ENCODE measurements at places on chromosomes 12 and 14.
A peak's percentile ranks its signal among the peaks of the same experiment; 100 is the strongest.

- DNase-seq = no peak
These were observed 115.4 kb upstream of the PRICKLE1 start for GRCh38 chr12:42704810-42705401.

- DNase-seq = no peak
These were observed 5.2 kb downstream of the LPCAT3 start for GRCh38 chr12:7013101-7013500.

DNA sequence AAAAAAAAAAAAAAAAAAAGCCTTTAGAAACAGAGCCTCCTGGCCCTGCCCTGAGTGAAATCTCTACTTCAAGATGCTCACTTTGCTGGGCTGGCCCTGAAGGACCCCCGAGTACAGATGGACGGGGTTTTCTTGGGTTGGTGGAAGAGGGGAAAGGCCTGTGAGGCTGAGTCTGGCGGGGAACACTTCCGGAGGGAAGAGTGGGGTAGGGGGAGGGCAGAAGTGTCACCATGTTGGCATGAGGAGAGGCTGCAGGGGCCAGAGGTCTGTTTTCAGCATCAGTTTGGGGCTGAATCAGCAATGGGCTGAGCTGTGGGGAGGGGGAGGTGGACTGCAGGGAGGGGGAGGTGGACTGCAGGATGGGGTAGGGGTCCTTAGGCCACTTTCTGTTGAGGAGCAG lies 15.3 kb downstream of the RFLNA start:
- no peak for DNase-seq

GRCh38 chr14:74594029-74594428 lies 18.0 kb downstream of the LTBP2 start:
- no peak for DNase-seq

GRCh38 chr12:55060470-55060869 lies 40.7 kb downstream of the NEUROD4 start:
- DNase-seq = no peak

- no peak for DNase-seq
These were observed 36.3 kb downstream of the PPP2R3C start for GRCh38 chr14:35085441-35085840.

- DNase-seq = no peak
These were observed 51.2 kb upstream of the AEBP2 start for GRCh38 chr12:19388131-19388549.

DNA sequence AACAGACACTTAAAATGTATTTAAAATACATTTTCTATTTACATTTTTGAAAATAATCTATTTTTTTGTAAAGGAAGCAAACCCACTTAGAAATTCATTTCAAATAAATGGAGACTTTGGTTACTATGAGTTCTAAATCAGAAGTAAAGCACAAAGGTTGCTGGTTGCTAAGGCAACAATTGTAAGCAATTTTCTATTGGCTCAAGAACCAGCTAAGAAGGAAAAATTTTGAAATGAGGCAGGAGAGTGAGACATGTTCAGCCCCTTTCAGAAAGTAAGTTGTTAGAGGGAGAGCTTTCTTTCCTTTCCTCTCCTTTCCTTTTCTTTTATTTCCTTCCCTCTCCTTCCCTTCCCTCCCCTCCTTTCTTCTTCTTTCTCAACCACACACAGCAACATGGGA lies 80.7 kb downstream of the PRMT8 start:
- DNase-seq = no peak

GRCh38 chr14:37859177-37859576 lies 263.7 kb downstream of the TTC6 start:
- no peak for DNase-seq

GRCh38 chr14:20436363-20436755 lies 393 bp upstream of the KLHL33 start:
- DNase-seq = peak; percentile 44

GRCh38 chr12:69783365-69783764 lies 41.7 kb upstream of the MYRFL start:
- DNase-seq = no peak

DNA sequence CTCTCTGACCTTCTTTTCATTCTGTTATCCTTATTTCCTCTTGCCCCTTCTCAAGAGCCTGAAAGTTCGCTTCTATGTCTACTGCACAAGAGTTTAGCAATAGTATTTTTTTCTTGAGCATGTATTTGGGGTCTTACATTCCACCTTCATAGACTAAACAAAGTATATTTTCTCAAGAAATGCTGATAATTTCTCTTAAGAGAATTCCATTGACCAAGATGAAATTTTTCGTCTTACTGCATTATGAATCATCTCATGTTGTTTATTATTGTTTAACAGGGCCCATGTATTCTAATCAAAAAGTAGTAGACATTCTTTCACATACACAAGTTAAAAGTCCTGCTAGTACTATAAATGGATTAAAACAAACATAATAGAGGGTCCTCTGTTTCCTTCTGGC lies 219.3 kb downstream of the C12orf50 start:
- DNase-seq = no peak

DNA sequence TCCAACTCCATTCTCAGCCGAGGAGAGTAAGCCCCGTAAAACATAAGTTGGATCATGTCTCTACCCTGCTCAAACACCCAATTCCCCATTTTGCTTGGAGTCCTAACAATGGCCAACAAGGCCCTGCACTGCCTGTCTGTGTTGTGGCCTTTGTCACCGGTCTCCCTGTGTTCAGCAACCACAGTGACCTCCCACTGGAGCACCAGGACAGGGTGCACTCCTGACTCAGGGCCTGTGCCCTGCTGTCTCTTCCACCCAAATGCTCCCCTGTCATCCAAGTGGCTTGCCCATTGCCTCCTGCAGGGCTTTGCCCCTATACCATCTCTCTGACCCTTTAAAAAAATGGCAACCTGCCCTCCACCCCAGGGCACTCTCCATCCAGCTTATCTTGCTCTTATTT lies 4.4 kb upstream of the KRT85 start:
- no peak for DNase-seq

DNA sequence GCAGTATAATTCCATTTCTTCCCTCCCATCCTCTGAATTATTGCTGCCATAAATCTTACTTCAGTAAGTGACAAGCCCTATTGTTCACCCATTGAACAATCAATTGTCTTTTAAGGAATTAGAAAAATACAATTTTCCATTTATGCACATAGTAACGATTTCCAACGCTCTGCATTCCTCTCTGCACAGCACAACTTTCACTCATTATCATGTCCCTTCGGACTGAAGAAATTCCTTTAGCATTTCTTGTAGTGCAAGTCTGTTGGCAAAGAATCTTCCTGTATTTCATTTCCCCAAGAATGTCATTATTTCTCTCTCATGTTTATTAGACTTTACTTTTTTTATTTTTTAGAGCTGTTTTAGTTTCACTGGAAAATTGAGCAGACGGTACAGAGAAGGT lies 252.1 kb upstream of the RTL1 start:
- DNase-seq = no peak

DNA sequence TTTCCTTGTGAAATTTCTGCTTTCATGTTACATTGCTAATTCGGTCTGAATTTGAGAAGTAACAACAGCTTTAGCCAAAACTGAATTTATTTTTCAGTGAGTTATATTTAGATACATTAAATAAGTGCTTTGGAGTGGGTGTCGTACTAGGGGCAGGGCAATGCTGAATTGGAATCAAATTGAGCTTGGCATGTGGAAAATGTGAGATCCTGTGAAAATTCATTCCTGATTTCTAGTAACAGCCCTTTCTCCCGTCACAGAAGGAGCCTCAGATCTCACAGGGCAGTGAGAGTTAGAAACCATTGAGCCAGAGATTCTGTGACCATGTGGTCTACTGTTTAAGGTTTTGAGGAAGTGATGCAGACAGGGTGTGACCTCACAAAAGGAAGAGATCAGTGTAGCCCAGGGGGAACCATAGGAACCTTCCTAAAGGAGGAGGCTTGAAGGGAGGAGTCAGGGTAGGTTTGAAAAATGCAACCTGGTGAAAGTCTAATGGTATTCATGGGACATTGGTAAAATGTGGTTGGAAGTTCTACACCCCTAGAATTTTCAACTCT lies 1136.8 kb downstream of the AACS start:
- no peak for DNase-seq

- DNase-seq = no peak
These were observed 213.0 kb downstream of the TRHDE start for GRCh38 chr12:72485017-72485701.

GRCh38 chr12:11962860-11963259 lies 107.9 kb upstream of the BCL2L14 start:
- no peak for DNase-seq

DNA sequence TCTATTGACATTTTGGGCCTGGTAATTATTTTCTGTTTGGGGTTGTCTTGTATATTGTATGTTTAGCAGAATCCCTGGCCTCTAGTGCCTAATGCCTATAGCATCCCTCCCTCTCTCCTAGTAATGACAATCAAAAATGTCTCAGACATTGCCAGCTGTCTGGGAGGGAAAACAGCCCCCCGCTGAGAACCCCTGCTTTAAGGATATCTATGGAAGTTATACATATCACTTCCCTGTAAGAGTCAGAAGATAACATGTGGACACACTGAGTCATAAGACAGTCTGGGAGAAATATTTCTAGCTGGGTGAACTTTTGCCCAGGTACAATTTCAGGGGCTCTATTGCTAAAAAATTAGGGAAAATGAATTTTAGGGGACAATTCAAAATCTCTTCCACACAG lies 255.0 kb downstream of the PAWR start:
- DNase-seq = no peak

- no peak for DNase-seq
These were observed 281.1 kb downstream of the NRXN3 start for GRCh38 chr14:78451319-78451695.

DNA sequence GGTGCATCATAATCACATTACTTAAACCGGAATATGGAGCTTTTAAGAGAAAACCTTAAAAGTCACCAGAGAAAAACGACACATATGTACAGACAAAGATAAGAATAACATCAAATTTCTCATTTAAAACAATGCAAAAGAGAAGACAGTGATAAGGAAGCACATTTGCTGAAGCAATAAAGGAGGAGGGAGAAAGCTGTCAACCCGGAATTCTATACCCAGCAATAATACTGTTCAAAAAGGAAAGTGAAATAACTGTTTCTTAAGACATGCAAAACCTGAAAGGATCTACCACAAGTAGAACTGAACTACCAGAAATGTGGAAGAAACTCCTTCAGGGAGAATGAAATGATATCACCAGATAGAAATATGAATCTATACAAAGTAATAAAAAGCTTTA lies 15.4 kb downstream of the SLC6A13 start:
- no peak for DNase-seq

GRCh38 chr12:54526812-54527630 lies 22.4 kb upstream of the PDE1B start:
- DNase-seq = no peak

GRCh38 chr14:37594971-37595808 lies at the start of the genes FOXA1 and TTC6:
Gene FOXA1 (minus strand): TSS chr14:37595249. CDS start chr14:37594972, 277 bp downstream.
Gene TTC6 (plus strand): TSS chr14:37595629. CDS start chr14:37622065, 26,436 bp downstream.
- DNase-seq = no peak

DNA sequence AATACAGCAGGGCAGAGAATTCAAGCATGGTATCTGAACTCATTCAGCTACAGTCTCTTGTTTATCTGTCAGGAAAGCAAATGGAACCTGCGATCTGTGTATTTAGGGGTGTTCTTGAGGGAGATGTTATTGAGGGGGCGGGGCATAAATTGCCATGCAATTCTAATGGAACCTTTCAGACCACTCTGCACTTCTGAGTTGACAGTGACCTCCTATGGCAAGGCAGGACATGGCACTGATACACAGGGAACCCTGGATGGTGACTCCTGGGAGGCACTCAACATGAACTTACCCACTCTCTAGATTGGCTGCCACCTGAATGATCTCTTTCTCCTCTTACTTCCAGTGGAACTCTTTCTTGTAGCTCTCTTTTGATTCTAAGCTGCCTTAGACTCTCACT lies 787.3 kb downstream of the VRK1 start:
- no peak for DNase-seq

DNA sequence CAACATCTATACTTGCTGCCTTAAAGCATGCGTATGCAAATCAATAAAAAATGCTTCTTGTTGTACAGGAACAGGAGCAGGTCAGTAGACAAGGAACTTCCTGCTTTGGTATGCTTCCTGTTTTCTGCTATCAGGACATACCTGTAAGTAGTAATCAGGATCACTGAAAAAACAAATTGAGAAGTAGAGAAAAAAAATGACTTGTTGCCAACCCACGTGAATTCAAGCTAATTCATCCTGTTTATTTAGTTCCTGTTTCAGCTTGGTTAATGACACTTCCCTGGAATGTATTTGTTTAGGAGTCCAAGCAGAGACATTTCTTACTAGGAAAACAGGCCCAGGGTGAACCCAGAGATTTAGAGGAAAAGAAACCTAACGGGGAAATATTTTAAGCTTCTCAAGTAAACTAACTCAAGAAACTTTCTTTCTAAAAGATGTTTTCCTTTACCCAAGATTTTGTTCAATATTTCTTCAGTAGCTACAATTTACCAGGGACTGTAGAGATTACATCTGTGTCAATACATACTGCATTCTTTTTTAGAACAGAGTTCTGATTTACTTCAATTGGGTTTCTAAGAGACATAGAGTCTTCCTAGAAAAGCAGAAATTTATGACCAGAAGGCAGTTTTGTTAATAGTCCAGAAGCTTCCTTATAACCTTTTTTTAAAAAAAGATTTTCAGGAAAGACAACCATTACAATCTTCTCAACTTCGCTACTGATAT lies 124.2 kb downstream of the PAWR start:
- DNase-seq = no peak

DNA sequence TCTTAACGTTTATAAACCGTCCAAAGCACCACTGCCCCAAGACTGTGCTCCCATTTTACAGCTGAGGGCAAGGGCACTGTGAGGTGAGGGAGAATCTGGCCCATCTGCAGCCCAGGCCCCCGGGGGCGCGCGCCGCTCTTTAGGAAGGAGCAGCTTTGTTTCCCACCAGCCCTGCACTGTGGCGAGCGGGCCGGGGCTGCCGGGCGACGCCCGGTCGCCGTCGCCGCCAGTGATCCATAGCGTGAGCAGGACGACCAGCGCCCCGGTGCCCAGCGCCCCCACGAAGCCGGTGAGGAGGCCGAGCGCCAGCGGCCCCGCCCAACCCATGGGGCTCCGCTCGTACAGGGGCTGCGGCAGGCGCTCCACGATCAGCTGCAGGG lies 34.6 kb downstream of the FIGNL2 start:
- no peak for DNase-seq

DNA sequence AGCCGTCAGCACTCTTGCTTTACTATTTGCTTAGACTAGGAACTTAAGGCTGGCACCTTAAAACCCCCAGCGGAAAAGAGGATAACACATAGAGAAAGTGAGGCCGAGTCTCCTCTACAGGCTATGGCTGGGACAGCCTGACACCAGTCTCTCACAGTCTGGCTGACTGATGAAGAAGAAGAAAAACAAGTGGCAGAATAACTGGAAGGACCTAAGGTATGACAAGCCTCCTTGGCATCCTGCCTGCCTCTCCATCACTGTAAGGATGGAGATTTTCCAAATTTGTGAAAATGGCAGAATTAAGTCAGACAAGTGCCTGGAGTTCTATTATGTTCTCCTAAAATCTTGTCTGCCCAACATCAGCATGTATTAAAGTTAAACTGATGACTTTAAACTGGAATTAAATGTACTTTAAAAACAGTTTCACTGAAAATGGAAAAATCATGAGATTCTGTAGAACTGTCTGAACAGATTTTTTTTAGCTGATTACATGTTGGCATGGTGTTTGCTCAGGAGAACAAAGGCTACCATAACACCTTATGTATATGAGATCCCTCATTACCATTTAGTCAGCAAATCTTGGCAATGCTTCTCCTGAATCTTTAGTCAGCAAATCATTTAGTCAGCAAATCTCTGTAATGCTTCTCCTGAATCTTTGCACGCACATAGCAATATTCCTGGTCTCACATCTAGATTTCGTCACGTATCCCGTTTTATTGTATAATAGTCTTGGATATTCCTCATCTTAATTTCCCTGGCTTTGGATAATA lies 140.3 kb upstream of the AEBP2 start:
- no peak for DNase-seq

- no peak for DNase-seq
These were observed 323.0 kb downstream of the FLRT2 start for GRCh38 chr14:85852906-85853305.

GRCh38 chr12:69546693-69547438 lies 38.4 kb upstream of the CCT2 start:
- no peak for DNase-seq

Data from fibroblast of skin of left biceps (primary cell).